ENCODE measurements at places on chromosomes 3 and 15.
A peak's percentile ranks its signal among the peaks of the same experiment; 100 is the strongest.

DNA sequence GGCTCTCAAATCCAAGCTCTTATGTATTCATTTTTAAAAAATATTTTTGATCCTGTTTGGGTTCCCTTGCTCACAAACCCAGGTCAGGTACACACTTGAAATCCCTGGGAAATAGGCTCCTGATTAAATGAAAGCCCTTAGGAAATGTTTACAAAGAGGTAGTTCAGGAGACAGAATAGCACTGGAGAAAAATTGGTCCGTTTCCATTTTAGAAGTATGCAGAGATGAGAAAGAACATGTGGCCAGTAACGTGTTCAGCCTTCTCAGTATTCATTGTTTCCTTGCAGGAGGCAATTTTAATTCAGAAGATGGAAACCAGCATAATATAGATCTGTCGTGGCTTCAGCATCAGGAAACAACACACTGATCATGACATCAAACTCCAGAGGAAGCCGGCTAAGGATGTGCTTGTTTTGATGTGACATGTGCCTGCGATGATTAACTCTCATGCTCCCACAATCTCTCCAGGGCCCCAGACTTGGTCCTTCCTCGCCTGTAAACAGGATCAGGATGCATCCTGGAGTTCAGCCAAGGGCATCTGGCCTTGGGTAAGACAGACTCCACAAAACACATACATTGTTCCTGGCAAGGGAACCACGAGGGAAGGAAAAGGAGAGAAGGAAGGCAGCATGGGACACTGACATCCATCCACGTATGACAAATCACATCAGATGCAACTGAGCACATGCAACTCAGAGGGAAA is 350.5 kb upstream of the THBS1 start:
- no peak for DNase-seq

DNA sequence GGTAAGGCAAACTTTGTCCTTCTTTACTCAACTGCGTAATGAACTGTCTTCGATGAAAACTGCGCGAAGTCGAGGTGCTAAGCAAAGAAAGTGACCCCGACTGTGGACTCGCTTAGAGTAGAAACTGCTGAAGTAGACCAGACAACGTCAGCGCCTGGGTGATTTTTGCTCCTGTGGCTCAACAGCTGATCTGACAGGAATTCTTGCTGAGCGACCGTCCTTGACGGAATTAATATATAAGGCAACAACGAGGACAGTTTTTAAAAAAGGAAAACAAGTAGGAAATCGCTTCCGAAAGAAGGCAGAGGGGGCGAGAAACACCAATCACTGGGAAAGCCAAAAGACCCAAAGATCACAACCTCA is 541 bp downstream of the RPS27L start:
- no peak for DNase-seq

- no peak for DNase-seq
Observed at GRCh38 chr3:97389936-97390335, 374.6 kb upstream of the ARL6 start.

DNA sequence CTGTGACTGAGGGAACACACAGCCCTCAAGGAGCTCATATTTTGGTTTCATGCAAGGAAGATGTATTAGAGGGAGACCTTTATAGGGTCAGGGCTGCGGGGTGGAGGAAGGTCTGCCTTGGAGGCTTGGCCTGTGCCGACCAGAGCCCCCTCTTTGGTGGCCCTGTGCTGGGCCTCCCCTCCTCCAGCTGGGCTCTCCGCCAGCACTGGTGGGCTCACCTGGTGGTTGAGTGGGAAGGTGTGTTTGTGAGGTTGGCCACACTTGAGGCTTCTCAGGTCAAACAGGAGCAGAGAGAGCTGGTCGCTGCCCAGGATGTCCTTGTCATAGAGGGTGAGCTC is 2.6 kb downstream of the PLA2G4F start:
- no peak for DNase-seq

DNA sequence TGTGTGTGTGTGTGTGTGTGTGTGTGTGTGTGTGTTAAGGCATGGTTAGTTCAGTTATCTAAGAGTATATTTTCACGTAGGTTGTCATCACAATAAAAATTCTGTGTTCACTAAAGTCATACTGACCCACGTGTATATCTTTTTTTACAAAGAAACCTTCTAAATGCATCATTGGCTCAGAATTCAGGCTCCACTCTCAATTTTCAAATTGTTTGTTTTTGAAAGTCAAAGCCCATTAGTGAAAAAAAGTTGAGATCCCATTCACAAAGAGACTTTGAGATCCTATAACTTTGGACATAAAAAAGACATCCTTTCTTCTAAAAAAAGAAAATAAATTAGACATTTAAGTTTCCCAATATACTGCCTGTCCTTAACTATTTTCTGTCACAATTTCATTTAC is 59.3 kb downstream of the GBE1 start:
- DNase-seq = no peak

GRCh38 chr3:96434651-96435050 is 379.7 kb upstream of the EPHA6 start:
- no peak for DNase-seq

GRCh38 chr3:99620976-99621375 is 17.4 kb upstream of the COL8A1 start:
- no peak for DNase-seq

GRCh38 chr3:101379658-101380376 is 59.4 kb upstream of the IMPG2 start:
- no peak for DNase-seq

DNA sequence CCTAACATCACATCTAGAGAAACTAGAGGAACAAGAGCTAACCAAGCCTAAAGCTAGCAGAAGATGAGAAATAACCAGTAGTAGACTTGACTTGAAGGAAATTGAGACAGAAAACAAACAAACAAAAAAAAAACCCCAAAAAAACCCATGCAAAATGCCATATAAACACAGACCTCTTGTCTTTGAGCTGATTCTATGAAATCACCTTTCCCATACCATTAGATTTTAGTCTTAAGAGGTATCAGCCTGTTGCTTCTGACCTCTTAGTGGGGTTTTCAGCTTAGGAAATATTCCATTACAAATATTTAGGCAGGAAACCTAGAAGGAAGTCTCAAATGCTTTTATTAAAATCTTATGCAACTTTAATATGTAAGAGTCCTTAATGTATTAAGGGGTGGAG is 23.9 kb upstream of the ST3GAL6 start:
- no peak for DNase-seq

DNA sequence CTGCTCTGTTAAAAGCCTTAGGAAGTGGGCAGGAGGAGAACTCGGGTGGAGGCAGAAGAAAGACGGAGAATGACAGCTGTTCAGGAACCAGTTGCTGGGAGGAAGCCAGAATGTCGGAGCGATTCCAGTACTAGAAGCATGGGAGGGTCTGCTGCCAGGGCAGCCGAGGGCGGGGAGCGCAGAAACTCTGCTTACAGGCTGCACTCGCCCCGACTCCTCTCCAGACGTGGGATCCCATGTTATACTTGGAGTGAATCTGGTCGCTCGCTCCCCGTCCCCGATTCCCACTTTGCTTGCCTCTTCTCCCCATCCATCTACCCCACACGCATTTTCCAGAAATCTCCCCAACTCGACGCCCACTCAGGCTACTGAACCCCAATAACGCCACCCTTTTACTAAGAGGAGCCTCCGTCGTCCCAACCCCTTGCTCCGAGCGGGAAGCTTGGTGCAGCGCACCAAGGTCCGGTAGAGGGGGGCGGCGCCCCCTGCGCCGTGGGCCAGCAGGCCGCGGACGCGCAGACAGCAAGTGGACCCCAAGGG is 665 bp downstream of the GATM start:
- no peak for DNase-seq

GRCh38 chr3:138834596-138835396 is at the start of gene PIK3CB:
Gene PIK3CB (minus strand): TSS chr3:138834928. CDS start chr3:138759343, 75,585 bp downstream.
- peak; percentile 80 for DNase-seq

DNA sequence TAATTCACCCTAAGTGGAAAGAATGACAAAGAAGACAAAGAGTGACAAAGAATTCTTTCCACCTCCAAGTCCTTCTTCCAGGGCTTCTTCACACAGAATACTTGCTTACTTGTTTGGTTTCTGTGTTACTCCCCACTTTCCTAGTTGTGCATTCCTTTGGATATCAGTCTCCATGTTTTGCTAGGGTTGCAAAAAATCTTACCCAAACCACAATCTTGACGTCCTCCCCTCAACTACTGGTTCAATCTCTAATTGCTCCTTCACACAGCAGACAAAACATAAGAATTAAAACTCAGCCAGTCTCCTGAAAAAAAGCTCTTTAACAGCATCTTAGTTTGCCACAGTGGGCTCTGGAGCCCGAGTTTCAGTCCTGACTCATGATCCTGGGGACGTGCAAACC is 297.6 kb upstream of the CHRNA7 start:
- no peak for DNase-seq

GRCh38 chr15:45862034-45862433 is 227.2 kb downstream of the SQOR start:
- DNase-seq = no peak

DNA sequence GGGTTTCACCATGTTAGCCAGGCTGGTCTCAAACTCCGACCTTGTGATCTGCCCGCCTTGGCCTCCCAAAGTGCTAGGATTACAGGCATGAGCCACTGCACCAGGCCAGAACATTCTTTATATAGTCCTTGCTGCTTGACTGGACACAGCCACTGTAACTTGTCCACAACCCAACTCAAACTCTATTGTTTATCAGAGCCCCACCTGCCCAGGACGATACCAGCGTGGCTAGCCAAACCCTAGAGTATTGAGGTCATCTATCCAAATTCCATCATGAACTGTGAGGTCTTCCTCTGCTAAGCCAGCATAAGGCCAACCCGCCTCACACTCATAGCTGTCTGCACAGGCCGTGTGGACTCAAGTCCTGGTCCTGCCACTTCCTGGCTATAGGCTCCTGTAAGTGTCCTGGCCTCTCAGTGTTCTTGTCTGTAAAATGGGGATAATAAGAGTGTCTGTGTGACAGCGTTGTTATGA is 63.9 kb downstream of the DAPK2 start:
- DNase-seq = no peak

GRCh38 chr15:92715758-92716157 is 60.2 kb upstream of the FAM174B start:
- no peak for DNase-seq

DNA sequence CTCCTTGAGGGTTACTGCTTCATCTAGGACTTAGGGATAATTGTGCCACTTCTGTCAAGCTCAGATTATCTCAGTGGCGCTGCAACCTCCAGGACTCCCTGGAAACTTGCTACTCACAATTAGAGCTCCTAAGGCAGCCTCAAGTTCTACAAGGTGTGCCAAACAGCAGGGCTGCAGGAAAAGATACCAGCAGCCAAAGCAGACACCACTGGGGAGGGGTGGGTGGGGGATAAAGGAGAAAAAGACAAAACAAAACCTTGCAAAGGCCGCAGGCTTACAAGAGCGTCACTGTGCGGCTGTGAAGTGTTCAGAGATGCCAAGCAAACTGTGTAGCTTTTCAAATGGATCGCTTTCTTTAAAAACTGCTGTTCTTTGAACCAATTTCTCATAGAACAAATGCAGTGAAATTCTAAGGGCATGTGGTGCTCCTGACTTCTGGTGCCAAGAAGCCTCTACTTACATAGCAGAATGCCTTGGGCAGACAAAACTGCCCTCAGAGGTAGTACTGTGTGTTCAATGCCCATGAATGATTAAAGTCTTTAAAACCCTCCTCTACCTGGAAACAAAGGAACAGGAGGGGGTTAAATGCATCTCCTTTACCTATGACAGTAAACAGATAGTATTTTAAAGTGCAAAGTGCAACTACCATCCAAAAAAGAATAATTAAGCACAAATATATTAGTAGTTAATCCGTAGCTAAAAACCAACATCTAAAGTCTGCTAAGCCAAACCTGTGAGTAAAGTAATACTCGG is 353.4 kb downstream of the FOXP1 start:
- DNase-seq = no peak

GRCh38 chr3:138724443-138724842 is 110.3 kb downstream of the PIK3CB start:
- no peak for DNase-seq

DNA sequence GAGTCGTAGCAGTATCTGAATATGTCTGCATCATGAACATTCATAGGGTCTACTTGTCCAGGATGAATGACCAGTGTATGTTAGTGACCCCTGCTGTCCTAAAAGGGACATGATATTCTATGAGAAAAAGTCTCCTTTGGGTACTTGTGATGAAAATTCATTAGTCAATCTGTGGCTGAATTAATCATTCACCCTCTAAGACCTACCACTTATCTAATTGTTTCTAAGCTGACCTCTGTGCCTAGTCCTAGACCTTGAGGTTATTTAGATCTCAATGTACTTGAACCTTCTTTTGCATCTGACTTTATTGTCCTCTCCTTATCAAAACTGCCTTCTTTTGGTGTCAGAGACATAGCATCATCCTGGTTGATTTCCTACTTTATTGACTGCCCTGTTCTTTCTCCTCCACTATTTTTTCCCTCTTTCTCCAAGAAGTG is 799.3 kb downstream of the DIPK2A start:
- no peak for DNase-seq

DNA sequence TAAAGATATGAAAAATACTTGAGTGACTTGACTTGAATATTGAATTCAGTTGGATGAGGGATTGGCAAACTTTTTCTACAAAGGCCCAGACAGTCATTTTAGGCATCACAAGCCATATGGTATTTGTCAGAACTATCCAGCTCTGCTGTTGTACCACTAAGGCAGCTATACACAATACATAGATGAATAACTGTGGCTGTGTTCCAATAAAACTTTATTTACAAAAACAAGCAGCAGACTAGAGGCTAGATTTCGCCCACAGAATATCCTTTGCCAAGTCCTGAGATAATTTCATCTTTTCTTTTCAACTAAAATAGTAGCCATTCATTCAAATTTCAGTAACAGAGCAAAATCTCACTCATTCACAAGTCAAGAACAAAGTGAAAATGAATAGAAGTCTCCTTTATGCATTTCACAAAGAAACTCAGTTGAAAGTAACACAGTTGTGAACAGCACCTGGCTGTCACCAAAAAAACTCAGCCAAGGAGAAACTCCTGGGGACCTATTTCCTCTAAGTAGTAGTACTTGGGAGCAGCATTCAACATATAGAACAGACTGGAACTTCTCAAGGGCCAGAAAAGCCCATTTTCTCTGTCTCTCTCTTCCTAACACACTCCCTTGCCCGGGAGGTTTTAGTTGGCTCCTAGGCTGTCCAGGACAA is 56.3 kb downstream of the OSBPL10 start:
- no peak for DNase-seq

- DNase-seq = no peak
Observed at GRCh38 chr3:185887066-185887465, 50.7 kb downstream of the TRA2B start.

DNA sequence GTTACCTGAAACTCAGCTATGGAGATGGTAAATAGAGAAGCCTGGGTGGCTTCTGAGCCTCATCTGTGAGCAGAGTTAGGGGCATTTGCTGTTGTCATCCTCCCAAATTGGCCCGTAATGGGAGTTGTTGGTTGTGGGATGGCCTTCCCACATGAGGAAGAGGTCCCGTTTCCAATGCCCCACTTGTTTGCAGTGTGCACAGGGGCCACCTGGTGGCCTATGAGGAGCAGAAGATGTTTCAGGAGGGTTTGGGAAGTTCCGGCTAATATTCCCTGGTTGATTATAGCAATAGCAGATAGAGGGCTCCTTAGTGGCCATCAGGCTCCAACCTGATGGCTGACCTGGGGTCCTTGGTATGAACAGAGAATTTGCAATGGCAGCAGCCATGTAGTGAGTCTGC is 1546.5 kb downstream of the OTOL1 start:
- DNase-seq = no peak

- DNase-seq = no peak
Observed at GRCh38 chr3:111277226-111277625, 205.6 kb downstream of the NECTIN3 start.

All from T-helper 9 cell (primary cell).